ENCODE measurements at places on chromosomes 16 and 17.

DNA sequence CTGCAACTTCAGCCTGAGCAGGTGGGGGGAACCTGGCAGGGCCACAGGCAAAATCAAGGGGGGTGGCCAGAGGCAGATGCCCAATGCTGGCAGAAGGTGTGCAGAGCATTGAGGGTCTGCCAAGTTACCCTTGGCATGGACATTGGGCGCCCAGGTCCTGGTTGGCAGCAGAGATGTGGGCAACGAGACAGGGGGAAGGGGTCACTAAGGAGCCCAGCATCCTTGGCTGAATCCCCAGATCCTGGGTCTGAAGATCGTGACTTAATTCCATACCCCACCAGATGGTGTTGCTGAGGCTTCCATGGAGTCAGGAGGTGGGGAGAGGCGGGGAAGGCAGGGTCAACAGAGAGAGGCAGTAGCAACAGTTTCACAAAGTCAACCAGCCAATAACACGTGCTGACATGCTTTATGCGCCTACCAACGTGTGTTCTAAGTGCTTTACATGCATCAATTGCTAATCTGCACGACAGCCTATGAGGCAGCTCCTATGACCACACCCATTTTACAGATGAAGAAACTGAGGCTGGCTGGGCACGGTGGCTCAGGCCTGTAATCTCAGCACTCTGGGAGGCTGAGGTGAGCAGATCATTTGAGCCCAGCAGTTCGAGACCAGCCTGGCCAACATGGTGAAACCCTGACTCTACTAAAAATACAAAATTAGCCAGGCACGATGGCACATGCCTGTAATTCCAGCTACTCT, 83.3 kb downstream of the GSG1L start:
- DNase-seq, result no peak

GRCh38 chr17:76872221-76872873, 4.1 kb downstream of the MGAT5B start:
- peak; percentile 66 for DNase-seq

GRCh38 chr16:86048882-86049585, 150.1 kb downstream of the IRF8 start:
- DNase-seq, result peak; percentile 58

GRCh38 chr16:57041182-57042156, 50.9 kb upstream of the CPNE2 start:
- peak; percentile 89 for DNase-seq

DNA sequence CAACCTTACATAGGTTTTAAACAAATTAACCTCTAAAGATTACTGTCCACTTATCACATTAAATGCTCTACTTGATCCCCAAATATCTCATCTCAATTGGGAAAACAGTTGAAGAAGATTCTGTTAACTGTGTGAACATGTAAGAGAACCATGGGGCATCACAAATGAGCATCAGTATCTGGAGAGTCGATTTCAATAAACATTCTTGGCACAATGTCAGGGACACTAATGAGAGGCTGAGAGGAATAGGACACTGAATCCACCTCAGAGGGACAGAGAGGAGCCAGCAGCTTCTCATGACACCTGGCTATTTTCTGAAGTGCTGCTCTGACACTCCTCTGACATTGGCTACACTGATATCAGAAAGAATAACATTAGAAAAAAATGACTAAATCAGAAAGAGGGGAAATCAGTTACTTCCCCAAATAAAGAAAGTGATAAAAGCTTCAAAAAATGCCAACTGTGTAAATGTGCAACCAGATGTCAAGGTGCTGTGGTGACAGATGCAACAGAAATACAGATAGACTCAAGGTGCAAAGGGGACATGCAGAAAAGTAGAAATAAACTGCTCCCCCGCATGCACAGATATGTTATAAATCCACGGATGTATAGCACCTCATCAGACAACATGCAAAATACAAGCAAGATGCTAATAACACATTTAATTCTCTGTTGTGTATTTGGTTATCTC, 67.4 kb downstream of the SNX11 start:
- DNase-seq, result no peak
